Uterus (tissue), 4 donors: ENCODE measurements at places on chromosomes 4 and X. TPM values are rescaled to one million over a fixed set of nuclear protein-coding genes. Genes with fewer than 3 reads are reported as not detected.

DNA sequence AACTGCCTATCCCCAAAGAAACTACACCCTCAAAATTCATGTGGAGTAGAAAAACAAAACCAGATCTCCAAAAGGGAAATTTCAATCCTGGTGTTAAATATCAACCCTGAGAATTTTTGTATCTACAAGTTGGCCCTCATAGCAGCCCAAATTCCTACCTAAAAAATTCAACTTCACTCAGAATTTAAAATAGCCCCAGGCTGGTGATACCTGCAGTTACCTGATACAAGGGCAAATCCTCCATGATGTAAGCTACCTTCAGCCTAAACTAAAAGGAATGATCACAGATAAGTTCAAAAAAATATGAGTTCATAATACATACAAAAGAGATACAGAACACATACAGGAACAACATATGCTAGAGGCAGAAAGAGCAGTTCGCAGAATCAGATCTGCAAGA lies 138.4 kb downstream of the HNRNPD start:
- DNase-seq = no peak

DNA sequence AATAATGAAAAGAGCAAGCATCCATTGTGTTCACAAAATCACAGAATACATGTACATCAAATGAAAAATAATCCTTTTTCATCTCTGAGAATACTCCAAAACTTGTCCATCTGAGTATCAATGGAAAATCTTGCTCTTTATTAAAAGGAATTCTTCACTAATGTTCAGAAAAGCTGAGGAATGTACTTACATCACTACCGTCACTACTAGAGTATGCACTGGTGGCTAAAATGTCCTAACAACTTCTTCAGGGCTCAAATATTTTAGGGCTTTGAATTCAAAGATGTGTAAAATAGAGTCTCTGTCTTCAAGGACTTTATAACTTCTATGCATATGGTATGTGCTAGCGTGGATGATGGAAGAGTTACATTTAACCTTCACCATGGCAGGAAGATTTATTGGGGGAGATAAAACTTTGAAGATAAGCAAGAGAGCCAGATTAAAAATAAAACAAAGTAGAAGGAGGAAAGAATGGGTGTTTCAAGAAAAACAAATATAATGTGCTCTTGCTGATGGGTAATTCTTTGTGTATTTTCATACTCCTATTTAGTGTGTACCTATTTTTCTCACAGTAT lies 55.1 kb downstream of the DMD start:
- no peak for DNase-seq

DNA sequence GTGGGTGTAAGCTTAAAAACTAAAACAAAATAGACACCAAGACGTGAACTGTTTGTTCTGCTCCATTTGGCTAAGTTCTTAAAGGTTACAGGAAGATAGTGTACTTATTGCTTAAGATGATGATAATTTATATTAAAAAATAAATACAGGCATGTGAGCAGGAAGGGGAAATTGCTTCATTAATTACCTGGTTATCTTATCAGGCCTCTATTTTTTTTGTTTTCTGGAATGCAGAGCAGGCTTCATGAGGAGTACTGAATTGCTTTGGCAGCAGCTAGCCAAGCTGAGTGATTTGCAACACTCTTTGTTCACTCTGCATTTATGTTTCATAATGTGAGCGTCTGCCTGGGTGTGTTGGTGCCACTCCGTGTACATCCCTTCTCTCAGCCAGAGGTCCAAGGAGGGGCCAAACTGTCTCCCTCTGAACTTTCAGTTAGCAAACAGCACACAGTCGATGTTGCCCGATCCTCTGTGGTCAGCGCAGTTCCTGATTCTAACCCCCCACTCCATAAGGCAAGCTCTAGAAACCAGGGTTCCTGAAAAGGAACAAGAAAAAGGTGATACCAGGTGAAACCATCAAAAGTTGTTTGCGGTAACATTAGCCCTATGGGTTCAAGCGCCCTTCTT lies 348.2 kb downstream of the SPRY1 start:
- DNase-seq = peak; percentile 47

GRCh38 chr4:15143551-15143950 lies 141.3 kb downstream of the CPEB2 start:
- DNase-seq = no peak

DNA sequence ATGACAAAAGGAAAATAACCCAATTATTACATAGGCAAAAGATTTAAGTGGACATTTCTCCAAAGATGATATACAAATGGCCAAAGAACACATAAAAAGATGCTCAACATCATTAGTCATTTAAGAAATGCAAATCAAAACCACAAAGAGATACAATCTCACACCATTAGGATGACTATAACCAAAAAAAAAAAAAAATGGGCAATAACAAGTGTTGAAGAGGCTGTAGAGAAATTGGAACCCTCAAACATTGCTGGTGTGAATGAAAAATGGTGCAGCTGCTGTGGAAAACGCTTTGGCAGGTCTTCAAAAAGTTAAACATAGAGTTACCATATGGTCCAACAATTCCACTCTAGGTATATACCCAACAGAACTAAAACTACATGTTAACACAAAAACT lies 5.6 kb upstream of the PRDX4 start:
- DNase-seq = no peak

- DNase-seq = no peak
These were observed 39.6 kb downstream of the RPGR start for GRCh38 chrX:38287674-38288073.

NKX3-2 gene
- 1.2 TPM for total RNA-seq

ANK2 gene
- total RNA-seq = 64.5 TPM

- DNase-seq = no peak
These were observed 4.8 kb upstream of the NHS start for GRCh38 chrX:17370191-17370590.

TRIM61 gene
- not detected for total RNA-seq

DNA sequence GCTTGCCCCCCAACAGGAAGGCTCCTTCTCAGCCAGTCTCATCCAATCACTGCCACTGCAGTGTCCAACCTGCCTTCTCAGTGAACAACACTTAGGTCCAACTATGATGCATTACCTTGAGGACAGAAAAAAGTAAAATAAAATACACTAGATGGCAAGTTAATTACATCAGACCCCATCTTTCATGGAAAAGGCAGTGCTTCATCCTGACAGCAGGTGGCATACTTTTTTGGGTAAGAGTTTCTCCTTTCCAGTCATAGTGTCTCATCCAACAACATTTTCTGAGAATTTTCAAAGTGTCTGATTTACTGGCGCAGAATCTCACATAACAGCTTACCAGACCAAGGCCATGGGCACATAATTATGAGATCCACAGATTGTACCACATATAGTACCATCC lies 1742.8 kb downstream of the PCDH7 start:
- DNase-seq = no peak

C1QTNF7 gene
- total RNA-seq = 14.1 TPM

DNA sequence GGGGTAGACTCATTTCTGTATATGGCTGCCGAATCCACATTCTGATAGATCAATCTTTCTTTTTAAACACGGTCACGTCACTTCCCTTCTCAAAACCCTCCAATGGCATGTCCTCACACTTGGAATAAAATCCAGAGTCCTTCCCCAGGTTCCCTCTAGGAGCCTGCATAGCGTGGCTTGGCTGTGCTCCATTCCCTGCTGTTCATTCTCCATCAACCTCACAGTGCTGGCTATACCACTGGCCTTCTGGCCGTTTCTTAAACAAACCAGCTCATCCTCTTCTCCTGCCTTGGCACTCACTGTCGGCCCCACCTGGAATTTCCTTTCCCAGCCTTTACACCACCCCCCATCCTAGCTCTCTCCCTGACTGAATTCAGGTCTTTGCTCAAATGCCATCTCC lies 77.1 kb downstream of the RBM47 start:
- no peak for DNase-seq
